ENCODE measurements at places on chromosomes 2 and 18.

DNA sequence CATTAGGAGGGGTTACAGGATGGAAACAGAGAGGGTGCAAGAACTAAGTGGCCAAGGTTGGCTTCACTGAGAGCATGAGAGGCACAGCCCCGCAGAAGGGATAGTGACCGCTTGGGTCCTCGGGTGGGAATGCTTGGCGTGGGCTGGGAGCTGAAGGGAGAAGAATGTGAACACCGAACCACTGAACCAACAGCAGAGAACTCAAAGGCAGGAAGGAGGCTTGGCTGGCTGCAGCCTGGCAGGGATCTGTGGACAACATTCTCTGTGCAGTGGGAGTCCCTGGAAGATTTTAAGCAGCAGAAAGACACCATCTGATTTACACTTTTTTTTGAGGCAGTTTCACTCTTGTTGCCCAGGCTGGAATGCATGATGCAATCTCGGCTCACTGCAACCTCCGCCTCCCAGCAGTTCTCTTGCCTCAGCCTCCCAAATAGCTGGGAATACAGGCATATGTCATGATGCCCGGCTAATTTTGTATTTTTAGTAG lies 33.9 kb downstream of the SOWAHC start:
- DNase-seq = no peak

DNA sequence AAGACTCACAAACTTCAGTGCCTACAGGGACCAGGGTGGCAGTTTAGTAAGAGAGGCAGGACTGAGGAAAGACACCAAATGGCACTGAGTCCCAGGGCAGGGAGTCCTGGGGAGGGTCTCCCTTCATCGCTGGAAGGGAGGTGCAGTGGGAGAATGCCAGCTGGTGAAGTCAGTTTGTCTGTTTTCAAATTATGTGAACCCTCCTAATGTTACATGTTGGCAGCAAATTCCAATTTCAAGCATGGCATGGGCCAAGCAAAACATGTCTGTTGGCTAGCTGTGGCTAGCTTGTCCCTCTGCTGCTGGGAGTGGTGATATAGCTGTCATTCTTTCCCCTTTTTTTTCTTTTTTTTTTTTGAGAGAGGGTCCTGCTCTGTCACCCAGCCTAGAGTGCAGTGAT lies 55.9 kb upstream of the HAAO start:
- DNase-seq = no peak

DNA sequence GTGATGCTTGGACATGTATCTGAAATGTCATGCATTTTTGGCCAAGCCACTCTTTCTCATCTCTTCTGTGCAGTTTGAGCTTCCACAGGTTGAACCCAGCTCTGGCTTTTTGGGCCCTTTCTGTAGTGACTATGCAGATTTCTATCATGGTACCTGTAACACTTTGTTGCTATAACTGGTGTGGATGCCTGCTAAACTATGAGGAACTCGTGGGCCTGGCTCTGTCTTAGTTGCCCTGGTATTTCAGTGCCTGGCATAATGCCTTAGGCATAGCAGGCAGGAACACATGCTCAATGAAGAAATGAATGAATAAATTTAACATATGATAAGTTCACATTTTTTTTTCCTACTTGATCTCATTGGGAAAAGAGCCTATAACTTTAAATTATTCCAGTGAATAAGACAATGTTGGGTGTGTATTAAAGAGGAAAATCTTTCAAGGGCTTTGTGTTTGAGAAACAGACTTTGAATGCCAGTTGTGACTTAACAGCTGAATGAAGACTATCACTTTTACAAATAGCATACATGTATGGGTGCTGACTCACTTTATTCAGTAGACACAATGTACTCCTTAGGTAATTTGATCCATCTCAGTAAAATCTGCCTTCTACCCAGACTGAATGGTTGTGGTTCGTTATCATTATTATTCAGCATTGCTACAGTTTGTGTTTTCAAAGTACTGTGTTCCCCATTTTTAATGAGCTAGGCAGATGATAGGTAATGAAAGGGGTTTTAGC lies 86.4 kb upstream of the MAP4K3 start:
- DNase-seq = peak; percentile 66

- DNase-seq = no peak
Observed at GRCh38 chr2:100718065-100718629, 101.8 kb upstream of the NPAS2 start.

DNA sequence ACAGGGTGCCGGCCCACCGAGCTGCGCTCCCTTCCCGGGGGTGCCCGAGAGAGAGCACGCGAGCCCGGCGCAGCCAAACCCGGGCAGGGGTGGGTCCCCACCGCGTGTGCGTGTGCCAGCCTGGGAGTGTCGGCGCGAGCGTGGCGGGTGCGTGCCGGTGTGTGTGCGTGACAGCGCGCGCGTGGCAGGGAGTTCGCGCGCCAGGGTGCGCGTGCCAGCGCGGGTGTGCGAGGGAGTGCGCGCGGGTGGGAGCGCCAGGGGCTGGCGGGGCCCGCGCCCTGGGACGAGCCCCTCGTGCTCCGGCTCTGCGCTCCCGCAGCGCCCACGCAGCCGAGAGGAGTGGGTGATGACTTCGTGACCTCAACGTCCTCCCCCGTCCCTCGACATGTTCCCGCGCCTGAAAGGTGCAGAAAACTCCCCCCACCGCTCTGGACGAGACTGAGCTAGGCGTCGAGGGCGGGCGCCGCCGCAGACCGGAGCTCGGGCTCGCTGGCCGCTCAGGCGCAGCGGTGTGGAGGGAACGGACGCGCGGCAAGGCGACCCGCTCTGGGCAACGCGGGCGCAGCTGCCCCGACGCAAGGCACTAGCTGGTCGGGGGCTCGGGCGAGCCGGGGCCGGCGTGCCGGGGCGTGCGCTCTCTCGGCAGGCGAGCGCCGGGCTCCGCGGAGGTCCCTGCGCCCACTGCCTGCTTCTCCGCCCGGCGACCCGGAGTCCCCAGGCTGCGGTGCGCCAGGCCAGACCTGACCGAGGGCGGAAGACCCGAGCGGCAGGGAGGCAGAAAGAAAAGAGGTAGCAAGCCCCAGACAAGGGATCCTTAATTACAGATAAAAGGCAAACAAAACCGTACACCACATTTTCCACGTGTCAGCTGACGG lies 582.8 kb downstream of the ZEB2 start:
- peak; percentile 54 for DNase-seq

DNA sequence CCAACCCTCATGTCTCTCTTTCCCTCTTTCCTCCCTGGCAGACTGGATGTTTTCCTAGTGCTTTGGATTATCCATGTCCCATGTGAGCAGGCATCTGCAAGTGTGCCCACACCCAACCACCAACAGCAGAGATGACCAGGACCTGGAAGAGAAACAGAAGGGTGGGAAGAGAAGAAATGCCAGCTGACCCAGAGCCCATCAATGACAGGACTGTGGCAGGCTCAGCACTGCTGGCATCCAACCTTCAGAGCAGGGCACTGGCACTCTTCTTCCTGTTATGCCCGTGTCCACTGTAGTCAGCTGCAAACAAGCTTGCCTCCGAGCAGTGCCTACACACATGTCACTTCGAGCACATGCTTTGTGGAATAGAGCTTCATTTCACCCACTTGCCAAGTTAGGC lies 121.1 kb downstream of the TANC1 start:
- no peak for DNase-seq

DNA sequence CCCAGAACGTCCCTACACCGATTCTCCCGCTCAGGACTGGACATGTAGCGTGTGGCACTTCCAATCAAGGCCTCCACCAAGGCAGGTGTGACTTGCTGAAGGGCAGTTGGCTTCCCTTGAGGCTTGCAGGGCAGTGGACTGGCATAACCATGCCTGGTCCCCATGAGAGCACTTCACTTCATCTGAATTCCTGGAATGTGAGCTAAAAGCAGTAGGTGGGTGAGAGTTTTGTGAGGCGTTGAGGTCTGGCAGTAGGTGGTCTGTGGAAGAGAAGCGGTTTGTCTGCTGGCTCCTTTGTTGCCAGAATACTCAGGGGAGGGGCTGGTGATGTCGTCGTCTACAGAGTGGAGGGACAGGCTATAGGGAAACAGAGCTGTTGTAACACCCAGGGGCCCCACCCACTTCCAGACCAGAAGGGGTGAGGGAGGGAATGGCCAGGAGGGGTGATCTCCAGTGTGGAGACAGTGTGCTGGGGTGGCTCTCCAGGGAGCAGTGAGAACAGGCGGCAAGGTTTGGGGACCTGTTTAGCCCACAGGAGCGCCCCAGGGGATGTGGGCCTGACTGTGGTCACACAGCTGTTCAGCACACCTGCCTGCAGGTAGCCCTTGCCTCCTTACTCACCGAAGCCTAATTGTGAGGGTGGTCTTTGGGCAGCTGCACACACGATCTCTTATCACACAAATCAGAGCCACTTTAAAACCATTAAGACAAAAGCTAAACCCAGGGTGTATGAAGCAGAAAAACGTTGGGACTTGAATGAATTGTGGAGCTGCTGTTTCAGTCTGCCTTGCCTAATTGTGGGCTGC lies 21.5 kb upstream of the ALKAL2 start:
- no peak for DNase-seq

DNA sequence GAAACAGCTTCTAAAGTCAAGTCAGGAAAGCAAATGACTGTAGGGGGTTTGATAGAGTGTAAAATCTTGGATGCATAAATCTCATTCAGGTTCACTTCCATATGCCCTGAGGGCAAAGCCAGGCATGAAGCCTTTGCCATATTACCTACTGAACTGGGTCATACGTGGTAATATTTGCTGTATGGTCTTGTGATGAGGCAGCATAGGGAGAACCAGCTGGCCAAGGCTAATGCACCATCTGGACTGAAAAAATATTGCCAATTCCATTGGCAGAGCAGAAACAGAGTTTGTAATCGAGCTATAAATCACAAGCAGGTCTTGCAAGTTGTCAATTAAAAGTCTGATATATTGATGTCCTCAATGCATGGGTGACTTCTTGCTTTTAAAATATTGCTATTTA lies 243.8 kb downstream of the ERBB4 start:
- DNase-seq = no peak

DNA sequence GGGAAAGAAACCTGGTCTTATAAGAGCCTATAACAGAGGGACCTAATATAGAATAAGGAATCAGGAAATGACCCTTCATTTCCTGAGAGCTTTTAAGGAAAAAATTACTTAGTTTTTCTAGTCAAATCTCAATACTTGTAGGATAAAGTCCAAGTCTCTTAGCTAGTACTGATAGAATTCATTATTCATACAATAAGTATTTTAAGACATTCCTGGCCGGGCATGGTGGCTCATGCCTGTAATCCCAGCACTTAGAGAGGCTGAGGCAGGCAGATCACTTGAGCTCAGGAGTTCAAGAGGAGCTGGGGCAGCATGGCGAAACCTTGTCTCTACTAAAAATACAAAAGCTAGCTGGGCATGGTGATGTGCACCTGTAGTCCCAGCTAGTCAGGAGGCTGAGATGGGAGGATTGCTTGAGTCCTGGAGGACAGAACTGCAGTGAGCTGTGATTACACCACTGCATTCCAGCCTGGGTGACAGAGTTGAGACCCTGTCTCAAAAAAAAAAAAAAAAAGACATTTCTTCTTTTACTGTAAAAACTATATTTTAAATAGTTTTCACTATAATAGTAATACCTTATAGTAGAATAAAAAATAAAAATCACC lies 3.2 kb downstream of the RAB3GAP1 start:
- no peak for DNase-seq

DNA sequence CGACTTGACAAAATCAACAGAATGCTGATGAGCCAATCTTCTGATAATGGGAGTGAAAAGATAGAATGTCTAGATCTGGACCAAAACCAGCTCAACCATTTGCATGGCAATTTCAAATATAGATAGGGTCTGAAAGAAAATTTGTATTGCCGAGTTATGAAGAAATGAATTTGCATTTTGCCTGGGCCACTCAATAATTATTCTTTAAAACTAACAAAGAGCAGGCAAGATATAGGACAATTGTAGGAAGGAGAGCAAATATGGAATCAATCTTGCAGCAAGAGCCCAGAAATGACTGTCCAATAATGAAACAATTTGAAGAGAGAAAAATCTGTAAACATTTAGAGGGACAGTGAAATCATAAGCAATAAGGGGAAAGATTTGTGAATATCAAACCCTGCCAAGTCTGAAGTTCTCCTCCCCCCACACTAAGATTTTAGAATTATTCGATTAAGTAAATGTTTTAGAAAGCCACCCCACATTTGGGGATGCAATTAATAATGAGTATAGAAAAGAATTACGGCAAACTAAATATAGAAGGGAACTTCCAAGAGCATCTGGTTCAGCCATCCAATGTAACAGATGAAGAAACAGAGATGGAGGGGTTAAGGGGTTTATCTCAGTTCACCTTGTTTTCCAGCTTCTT lies 377.4 kb downstream of the SETBP1 start:
- DNase-seq = no peak

- no peak for DNase-seq
Observed at GRCh38 chr2:37656512-37657423, 14.7 kb downstream of the CDC42EP3 start.

DNA sequence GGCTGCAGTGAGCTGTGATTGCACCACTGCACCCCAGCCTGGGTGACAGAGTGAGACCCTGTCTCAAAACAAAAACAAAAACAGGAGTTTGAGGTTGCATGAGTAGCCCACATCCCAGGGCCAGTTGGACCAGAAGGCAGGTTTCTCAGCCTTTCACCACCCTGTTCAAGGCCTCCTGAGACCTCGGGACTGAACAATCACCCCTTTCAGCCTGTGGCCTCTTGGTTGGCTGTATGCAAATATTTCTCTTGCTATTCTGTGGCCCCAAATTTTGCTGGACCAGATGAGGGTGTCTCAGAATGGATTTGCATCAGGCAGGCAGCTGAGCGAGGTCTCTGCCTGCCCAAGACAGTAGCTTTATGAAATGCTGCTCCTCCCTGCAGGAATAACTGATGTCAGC lies 56.9 kb downstream of the DPYSL5 start:
- DNase-seq = no peak
